Muscle of arm (tissue), 14 donors: ENCODE measurements at places on chromosomes 7 and 10. TPM values are rescaled to one million over a fixed set of nuclear protein-coding genes. Genes with fewer than 3 reads are reported as not detected.

DNA sequence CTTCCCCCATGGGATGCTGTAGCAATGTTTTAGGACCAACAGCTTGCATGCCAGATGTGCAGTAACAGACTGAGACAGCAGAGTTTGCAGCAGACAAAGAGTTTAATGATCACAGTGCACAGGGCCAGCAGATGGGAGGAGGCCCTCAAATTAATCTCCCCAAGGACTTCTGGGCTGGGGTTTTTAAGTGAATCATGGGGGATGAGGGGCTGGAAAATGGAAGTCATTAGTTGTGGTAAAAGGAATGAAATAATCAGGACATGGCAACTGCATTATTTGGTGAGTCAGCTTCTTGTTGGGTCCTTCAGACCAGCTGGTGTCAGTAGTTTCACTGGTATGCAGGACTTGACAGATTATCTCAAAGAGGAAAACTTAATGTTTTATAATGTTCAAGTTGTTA is 12.6 kb upstream of the NRBF2 start:
- no peak for DNase-seq

DNA sequence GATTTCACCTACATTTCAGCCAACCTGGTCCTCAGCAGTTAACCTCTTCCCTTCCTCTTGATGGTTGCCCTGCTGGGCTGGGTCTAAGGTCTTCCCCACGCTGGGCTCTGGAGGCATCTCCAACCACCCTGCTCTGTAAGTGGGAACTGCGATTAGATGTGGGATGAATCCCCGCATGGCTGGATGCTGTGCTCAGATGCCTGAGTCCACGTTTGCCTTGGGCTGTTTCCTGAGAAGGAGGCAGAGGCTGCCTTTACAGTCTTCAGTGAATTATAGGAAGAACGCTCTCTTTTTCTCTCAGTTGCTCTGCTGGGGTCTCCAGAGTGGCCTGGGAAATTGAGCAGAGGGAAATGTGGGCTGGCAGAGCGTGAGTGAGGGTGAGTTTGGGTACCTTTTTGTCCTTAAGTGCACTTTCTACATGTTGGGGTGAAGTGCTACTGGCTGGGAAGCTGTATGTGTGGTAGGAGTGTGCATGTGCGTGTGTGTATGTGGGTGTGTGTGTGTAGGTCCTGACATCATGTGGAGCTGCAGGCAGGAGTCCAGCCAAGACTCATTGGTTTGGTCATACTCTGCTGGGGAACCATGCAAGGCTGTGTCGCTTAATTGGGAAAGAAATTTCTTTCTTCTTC is 1.5 kb downstream of the GIMAP8 start:
- DNase-seq: no peak

Gene TACC2
- 120 TPM for polyA plus RNA-seq

DNA sequence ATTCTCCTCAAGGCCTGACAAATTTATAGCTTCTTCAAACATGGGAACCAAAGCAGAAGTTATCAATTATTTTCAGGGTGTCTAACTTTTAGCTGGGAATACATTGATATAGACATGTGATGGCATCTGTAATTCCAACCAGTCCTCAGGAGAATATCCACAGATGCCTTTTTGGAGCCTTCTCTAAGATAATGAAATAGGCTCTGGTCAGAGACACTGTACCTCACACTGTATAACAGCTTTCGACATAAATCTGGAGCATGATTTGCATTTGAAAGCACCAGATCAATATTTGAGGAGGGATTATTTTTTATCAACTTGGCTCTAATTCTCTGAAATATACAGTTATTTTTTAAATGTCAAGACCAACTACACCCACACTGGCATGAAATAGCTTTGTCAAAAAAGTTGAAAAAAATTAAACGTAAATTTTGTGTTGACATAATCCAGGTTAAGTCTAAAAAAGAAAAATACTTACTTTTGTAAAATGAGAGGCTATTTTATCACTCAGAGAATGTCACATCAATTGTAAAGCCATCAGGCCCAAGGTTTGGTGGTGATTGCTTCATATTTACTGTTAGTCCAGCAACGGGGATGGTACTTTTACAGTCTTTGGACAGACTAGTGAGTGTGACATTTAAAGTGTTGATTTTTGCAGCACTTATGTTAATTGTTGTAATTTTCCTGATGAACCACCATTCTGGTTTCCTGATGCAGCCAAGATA is 177.0 kb upstream of the SP8 start:
- no peak for DNase-seq

DNA sequence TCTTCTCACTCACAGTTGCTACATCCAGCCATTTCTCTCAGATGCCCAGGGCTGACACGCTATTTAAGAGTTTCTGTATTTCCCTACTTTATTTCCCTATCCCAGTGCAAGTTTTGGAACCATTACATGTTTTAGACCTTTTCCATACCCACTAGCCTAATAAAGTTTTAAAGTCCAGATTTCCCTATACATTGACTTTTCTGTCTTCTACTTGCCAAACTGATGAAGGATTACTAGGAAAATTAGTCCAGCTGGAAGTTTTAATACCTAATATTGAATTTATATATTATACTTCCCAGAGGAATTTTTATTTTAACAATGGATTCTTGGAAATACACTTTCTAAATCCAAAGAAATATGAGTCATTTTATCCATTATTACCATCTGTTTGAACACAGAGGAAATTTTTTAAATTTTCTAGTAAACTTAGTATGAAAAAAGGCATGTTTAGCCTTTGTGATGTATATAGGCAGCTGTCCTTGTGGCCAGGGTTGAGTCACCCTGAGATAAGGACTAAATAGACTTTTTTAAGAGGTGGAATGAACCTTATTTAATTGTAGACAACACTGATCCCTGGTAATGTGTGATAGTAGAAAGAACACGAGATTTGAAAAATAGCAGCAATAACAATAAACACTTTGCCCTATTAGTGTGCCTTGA is 205.0 kb downstream of the TFEC start:
- peak; percentile 44 for DNase-seq

- no peak for DNase-seq
Measured at GRCh38 chr7:85711894-85712293, 525.0 kb upstream of the SEMA3D start.

- DNase-seq: no peak
Measured at GRCh38 chr7:157379493-157379892, 42.7 kb downstream of the DNAJB6 start.

GRCh38 chr10:115129752-115130151 is 36.6 kb downstream of the ATRNL1 start:
- peak; percentile 31 for DNase-seq

Gene GBX1
- polyA plus RNA-seq: 1.0 TPM

Gene MBL2
- polyA plus RNA-seq: not detected

GRCh38 chr7:102122026-102122425 is 164.6 kb upstream of the SH2B2 start:
- DNase-seq: no peak

GRCh38 chr10:119250641-119251314 is 43.4 kb downstream of the GRK5 start:
- no peak for DNase-seq

- no peak for DNase-seq
Measured at GRCh38 chr10:104784452-104784851, 143.4 kb downstream of the SORCS3 start.

Gene CDHR1
- not detected for polyA plus RNA-seq

DNA sequence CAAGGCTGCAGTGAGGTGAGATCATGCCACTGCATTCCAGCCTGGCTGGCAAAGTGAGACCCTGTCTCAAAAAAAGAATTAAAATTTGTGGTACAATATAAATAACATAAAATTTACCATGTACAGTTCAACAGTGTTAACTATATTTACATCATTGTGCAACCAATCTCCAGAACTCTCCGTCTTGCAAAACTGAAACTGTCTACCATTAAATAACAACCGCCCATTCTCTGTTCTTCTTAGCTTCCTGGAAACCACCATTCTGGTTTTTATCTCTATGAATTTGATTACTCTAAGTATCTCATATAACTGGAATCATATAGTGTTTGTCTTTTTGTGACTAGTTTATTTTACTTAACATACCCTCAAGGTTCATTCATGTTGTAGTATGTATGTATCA is 167.6 kb downstream of the AUTS2 start:
- DNase-seq: no peak

GRCh38 chr7:112743811-112744210 is 46.4 kb downstream of the TMEM168 start:
- no peak for DNase-seq

DNA sequence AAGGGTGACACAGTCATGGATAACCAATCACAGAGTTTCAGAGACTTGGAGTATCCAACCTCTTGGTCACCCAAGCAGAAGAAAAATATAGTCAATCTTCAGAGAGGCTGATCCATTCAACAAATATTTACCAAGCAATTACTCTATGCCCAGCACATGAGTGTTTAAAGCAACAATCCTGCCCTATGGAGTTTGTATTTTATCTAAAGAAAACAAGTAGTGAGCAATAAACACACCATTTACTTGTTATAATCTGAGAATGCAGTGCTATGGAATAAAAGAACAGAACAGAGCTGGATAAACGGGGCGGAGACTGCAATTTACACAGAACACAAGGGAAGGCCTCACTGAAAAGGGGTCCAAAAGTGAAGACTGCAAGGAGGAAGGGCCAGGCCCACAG is 63.8 kb downstream of the GRB10 start:
- no peak for DNase-seq

DNA sequence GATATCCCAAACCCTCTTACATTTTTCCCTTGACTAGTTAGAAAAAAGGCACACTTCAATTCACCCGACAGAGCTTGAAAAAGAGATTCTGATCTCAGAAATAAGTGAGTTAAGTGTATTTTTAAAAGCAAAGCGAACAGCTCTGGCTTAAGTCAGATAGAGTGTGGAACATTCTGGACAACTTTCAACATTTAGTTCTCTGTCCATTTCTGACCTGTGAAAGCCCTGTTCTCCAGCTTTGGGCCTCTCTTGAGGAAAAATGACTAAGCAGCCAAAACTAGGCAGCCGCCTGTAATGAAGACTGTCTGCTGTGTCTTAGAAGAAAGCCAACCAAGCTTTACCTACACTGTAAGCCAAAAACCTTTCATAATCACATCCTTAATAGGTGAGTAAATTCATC is 50.5 kb downstream of the CDK6 start:
- peak; percentile 74 for DNase-seq

DNA sequence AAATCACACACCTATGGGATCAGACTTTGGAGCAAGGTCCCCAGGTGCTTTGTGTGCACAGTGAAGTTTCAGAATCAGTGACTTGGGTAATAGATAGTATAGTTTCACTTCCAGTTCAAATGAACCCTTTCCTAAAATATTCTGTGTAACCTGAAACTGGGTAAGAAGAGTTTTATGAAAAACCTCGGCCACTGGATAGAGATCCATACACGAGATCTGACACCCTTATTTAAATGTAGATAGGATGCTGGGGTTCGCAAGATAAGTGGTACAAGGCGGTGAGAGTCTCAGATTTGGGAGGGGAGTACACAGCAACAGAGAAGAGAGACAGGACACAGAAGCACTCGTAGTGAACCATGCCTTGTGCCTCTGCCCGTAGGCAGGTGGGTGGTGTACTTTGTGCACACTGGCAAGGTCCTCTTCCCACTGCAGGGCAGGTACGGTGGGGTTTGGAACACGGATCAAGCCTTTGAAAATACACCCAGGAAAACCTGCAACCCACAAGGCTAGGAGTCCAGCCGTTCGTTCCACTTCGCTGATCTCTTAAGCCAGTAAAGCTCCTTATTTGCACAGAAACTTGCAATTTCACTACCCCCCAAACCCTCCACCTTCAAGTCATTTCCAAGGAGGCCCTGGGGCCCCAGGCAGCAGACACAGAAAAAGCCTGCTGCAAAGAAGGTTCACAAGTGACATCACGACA is 162.8 kb downstream of the USP6NL start:
- no peak for DNase-seq

GRCh38 chr10:78516236-78516635 is 482.6 kb downstream of the RPS24 start:
- no peak for DNase-seq

Gene GPR26
- polyA plus RNA-seq: not detected

GRCh38 chr7:24017519-24017918 is 266.5 kb upstream of the NPY start:
- DNase-seq: no peak

Gene SLC16A9
- 4.1 TPM for polyA plus RNA-seq

DNA sequence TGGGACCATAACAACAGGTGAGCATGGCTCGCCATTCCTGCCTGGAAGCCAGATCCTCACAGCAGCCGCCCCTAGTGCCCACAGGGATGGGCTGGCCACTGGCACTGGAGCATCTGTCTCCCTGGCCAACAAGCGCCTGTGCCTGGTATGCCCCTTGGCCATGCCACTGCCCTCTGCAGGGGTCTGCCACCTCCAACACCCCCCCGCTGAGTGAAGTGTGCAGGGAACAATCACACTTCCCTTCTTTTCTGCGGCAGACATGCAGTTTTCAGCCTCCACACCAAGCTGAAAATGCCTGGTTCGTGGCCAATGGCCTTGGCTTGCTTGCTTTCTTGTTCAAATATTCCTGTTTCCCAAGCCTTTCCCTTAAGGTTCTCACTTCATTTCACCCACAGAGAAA is 50.7 kb downstream of the HSPA12A start:
- peak; percentile 82 for DNase-seq

- peak; percentile 47 for DNase-seq
Measured at GRCh38 chr10:3248526-3249306, 76.1 kb upstream of the PITRM1 start.

DNA sequence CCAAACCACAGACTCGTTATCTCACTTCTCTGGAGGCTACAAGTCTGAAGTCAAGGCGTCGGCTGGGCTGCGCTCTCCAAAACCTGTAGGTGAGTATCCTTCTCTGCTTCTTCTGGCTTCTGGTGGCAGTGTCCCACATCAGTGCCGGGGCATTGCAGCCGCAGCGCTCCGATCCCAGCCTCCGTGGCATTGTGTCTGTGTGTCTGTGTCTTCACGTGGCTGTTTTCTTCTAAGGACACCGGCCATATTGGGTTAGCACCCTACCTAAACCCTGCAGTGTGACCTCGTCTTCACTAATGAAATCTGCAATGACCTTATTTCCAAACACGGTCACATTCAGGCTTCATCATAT is 584.9 kb upstream of the COBL start:
- DNase-seq: no peak

Gene AS3MT
- 11.3 TPM for polyA plus RNA-seq

- DNase-seq: no peak
Measured at GRCh38 chr7:142445019-142445686, 187.3 kb upstream of the PRSS58 start.

Gene CDNF
- 4.8 TPM for polyA plus RNA-seq

DNA sequence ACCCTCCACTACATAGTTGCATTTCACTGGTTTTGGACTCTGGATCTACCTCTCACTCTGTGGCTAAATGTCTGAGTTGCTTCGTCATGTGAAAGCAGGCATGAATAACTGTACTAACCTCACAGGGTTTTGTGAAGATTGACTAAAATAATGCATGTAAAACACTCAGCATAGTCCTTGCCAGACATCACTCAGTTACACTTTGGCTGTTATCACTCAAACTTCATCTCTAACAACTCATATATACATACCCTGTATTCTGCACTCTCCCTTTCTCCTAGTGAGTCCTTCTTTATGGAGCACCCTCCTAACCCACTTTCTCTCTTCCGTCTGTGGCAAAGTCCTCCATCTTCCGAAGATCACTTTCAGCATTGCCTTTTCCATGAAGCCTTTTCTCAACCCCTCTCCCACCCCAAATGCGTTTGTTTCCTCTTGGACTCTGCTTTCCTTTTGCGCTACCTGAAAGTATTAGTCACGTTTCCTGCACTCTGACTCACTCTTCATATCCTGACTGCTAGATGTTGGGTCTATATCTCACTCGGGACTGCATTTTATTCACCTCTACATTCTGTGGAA is 72.6 kb downstream of the OSBPL3 start:
- DNase-seq: no peak
